Stimulated activated CD8-positive, alpha-beta memory T cell treated with anti-CD3 and anti-CD28 coated beads, Interleukin-15, amount 100 ng/mL, for 24 hours (primary cell): ENCODE measurements at places on chromosomes 2 and 18.

- no peak for DNase-seq
Measured at GRCh38 chr2:218877331-218877730, 3.3 kb upstream of the WNT10A start.

DNA sequence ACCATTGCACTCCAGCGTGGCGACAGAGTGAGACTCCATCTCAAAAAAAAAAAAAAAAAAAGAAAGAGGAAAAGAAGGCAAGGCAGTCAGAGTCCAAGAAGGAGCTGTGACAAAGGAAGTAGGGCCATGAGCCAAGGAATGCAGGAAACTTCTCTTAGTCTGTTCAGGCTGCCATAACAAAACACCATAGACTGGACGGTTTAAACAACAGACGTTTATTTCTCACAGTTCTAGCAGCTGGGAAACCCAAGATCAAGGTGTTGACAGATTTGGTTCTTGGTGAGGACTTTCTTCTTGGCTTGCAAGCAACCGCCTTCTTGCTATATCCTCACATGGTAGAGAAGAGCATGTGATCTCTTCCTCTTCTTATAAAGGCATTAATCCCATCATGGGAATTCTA lies 13.1 kb upstream of the SUMO1 start:
- DNase-seq = no peak

DNA sequence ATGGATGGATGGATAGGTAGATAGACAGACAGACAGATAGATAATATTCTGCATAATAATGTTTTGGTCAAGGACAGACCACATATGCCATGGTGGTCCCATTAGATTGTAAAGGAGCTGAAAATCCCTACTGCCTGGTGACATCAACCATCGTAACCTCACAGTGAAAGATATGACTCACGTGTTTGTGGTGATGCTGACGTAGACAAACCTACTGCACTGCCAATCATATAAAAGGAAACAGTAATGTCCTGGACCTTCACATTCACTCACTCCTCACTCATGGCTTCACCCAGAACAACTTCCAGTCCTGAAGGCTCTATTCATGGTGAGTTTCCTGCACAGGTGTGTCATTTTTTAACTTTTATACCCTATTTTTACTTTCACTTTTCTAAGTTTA lies 202.9 kb upstream of the TPO start:
- DNase-seq = no peak

GRCh38 chr2:25426326-25426725 lies 84.6 kb upstream of the DNMT3A start:
- no peak for DNase-seq

GRCh38 chr2:132873738-132874137 lies 203.7 kb upstream of the LYPD1 start:
- DNase-seq = no peak
